Fibroblast of skin of right quadriceps (primary cell): ENCODE measurements at places on chromosomes 2 and 18.

DNA sequence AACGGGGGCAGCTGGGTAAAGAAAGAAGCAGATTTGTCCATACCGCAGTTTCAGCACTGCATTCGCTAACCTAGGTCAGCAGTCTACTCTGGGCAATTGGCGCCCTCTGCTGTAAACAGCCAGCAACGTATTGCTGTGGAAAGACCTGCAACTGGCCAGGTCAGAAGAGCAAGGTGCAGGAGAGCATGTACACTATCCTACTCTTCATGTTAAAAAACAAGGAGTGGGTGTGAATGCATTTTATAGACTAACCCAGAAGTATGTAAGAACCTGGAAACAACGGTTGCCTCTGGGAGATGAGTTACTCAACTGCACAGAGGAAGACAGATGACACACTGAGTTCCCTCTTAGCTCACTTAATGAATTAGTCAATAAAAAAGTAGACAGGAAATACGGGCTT is 6.2 kb downstream of the MRPS5 start:
- DNase-seq: peak; percentile 35

- DNase-seq: peak; percentile 4
These were observed 1.0 kb downstream of the SPHKAP start for GRCh38 chr2:228180181-228181097.

DNA sequence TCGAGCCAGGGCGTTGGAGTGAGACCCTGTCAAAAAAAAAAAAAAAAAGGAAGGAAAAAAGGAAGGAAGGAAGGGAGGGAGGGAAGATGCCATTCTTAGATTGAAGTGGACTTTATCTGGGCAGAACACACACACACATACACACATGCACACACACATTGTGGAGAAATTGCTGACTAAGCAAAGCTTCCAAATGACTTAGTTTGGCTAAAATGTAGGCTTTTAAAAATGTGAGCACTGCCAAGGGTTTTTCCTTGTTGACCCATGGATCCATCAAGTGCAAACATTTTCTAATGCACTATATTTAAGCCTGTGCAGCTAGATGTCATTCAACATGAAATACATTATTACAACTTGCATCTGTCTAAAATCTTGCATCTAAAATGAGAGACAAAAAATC is 564 bp upstream of the TTR start:
- DNase-seq: no peak

- DNase-seq: no peak
These were observed 2.9 kb downstream of the OTOF start for GRCh38 chr2:26475037-26475436.

- peak; percentile 68 for DNase-seq
These were observed 683 bp downstream of the STK39 start for GRCh38 chr2:168246483-168247340.

DNA sequence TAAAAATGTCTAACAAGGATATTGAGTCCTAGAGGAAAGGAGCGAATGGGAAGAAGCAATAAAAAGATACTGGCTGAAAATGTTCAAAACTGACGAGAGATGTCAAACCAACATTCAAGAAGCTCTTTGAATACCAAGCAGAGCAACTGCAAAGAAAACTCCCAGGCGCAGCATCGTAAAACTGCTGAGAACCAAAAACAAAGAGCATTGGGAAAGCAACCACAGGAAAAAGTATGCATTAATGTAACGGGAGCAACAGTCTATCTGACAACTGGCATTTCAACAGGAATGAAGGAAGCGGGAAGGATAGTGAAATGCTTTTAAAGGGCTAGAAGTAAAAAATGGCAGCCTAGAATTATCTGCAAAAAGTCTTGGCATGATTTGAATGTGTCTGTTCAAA is 53.1 kb downstream of the ADCY3 start:
- DNase-seq: no peak

DNA sequence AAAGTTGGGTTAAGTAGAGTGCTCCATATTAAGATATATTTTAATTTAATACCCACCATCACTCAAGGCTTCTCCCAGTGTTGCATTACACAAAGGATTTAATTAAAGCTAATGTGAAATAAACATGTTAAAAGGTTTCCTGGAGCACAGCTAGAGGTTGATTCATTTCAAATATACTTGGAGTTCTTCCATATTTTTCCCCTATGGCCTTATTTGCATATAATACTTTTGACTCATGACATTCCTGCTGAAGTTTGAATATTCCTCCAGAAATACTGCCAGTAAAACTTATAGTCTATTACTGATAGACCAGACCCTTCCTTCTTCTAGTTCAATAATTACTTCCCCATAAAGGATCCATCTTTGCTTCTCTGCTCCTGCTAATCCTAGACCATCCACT is 227.5 kb downstream of the GULP1 start:
- peak; percentile 81 for DNase-seq

DNA sequence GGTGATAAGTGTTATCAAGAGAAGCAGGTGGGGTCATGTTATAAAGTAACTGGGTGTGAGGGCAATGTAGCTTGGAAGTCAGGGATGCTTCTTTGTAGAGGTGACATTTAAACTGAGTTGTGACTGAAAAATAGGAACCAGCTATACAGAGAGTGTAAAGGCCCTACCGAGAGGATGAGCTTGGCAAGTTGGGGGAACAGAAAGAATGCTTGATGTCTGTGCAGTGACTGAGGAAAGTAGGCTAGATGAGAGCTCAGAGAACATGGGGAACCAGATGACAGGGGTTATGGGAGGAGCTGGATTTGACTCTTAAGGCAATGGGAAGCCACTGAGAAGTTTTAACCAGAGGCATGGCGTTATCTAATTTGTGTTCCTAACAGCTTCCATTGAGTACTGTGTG is 115.3 kb downstream of the DOCK10 start:
- no peak for DNase-seq

GRCh38 chr18:55249550-55249949 is 290.3 kb upstream of the CCDC68 start:
- no peak for DNase-seq

DNA sequence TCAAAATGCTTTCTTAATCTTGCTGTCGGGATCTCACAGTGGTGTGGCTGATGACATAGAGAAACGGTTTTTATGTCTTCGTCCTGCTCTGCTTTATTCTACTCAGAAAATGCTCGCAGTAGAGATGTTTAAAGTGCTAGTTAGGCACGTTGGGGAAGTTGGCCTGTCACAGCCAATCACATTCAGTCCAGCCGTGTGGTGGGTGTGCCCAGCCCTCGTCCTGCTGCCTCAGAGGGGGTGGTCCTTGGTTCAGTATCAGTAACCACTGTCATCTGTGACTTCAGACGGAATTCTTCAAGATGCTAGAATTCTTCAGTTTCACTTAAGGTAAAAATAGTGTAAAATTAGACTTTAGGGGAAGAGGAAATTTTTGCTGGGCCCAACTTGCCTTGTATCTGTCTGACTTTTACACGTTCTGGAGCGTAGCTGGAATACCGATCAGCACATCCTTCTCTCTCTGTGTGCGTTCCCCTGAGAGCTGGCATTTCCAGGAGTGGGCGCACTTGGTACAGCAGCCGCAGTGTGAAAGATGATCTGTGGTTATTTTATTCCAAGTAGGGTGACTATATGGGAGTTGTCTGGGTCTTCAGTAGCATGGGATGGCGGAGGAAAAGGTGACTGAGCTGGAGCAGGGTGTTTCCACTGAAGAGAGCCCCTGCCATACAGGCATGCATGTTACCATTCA is 18.5 kb downstream of the TRAF3IP1 start:
- DNase-seq: no peak

- DNase-seq: peak; percentile 60
These were observed 868 bp upstream of the PKDCC start for GRCh38 chr2:42046819-42047487.

GRCh38 chr2:207252979-207253645 is 87.4 kb upstream of the KLF7 start:
- peak; percentile 61 for DNase-seq

DNA sequence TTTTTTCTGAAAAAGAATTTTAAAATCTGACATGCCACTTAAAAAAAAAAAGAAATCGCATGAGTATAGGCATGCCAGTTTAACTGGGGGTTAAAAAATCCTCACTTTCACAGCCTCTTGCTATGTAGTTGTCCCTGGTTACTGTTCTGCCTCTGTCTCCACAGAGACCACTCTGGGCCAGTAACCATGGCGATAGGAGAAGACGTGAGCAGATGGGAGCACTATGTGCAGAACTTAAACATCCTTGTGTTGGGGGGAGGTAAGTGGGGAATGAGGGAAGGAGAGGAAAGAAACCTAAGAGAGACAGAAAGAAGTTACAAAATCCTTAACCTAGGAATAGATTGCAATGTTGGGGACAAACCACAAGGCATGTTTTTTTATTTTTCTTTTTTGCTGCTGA is 75.9 kb upstream of the CYRIA start:
- DNase-seq: no peak

GRCh38 chr2:239917125-239917956 is 107.8 kb downstream of the NDUFA10 start:
- no peak for DNase-seq

- no peak for DNase-seq
These were observed 158.5 kb upstream of the SH3BP4 start for GRCh38 chr2:234793212-234793785.

- peak; percentile 39 for DNase-seq
These were observed 149.2 kb upstream of the VWC2L start for GRCh38 chr2:214261683-214262082.

DNA sequence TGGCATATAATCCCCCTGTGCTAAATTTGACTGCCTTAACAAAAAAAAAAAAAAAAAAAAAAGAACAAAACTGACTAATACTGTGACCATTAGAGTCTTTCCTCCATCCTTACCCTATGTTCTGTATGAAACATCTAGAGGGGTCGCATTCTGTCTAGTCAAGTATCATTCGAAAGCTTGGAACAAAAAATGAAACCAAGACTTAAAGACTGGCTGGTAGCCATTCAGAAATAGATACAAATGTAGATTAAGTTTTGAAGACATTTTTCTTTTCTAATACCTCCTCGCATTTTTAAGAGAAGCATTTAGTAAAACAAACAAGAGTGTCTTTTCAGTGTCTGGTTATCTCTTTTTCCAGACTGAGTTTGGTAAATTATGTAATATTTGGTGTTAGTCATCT is 66.7 kb downstream of the SPATS2L start:
- DNase-seq: no peak
